ENCODE measurements at places on chromosomes 12 and 14.

DNA sequence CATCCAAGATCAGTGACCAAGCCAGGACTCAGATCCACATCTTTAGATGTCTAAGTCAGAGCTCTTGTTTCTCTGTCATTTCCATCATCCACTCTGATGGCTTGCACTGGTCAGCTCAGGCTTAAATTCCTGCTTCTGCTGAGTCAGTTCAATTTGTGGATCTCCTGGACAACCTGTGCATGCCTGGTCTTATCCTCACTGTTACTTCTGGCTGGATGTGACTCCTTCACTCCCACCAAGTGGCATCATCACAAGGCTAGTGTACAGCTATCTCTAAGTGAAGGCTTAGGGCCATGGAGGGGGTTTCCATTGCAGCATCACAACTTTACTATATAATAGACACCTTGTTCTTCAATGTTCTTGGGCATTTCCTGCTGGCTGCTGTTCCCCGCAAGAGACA lies 102.9 kb downstream of the EMP1 start:
- DNase-seq, result no peak

- no peak for DNase-seq
Measured at GRCh38 chr12:121038861-121039668, at the start of gene OASL. Gene OASL, minus strand, starts transcription at chr12:121039246. Its CDS starts 275 bp downstream, at chr12:121038971.

- no peak for DNase-seq
Measured at GRCh38 chr12:116820064-116820656, 61.1 kb downstream of the HRK start.

DNA sequence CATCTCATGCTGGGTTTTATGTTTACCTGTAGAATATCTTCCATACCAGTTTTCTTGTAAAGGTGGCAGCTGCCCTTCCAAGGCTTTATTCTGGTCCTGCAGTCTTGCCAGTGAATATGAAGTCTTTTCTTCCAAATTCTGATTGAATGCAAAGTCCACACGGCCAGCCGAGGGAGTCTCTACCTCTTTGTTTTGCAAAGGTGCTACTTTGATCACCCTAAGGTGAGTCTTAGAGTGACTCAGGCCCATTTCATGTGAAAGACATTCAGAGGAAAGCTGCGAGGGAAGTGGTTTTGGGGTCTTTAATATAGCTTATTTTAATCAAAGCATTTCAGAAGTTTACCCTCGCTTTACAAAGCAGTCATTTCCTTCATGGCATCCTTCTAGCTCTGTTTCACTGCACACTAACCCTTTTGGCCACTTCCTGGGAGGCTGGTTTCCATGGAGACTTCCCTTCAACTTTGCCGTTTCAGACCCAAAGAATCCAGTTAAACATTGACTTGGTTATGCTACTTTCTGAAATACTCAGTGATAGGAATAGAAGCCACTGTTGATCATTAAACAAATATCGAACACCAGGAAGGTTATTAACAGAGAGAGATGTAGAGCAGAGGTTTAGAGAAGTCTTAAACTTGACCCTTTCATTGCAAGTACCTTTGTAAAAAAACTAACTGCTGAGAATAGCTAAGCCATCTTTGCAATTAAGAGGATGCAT lies at the start of gene CCDC198:
Gene CCDC198, minus strand, starts transcription at position 391 of the 715 bp plus-strand sequence. Its CDS starts 142 bp downstream, at position 249.
- no peak for DNase-seq

DNA sequence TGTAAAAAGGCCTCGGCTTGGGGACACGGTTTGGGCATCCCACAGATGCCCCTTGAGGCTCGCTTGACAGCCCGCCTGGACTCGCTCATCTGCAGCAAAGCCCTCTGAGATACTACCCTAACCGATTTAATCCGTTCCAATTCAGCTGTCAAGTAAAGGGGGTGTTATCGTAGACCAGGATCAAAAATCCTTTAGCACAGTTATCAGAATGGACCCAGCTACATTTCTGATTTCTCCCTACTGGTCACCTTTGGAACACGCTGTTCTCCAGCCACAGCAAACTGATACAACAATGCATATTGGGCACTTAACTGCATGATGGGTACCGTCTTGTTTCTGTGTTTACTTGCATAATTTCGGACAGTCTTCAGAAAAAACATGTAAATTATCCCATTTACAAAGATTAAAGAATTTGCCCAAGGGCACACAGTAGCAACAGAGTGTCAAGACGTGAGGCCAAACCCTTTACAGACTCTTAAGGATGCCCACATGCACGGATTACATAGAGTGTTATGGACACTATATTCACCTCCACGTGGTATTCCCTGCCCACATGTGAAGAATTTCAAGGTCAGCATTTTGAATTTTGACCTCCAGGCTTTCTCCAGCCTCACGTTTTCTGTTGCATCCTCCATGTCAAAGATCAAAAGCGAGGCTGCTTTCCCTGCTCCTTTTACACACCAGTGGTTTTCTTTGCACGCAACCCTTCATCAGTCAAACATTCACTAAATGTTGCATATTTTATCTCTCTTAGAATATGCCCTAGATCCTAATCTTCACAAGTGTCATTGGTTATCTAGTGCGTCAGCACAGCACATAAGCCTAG lies 3.2 kb upstream of the DUSP6 start:
- no peak for DNase-seq

- no peak for DNase-seq
Measured at GRCh38 chr14:60188115-60188514, 22.9 kb upstream of the DHRS7 start.

GRCh38 chr14:105398726-105399465 lies 558 bp downstream of the TEX22 start:
- no peak for DNase-seq

- no peak for DNase-seq
Measured at GRCh38 chr12:5433845-5434646, 2.1 kb downstream of the NTF3 start.

DNA sequence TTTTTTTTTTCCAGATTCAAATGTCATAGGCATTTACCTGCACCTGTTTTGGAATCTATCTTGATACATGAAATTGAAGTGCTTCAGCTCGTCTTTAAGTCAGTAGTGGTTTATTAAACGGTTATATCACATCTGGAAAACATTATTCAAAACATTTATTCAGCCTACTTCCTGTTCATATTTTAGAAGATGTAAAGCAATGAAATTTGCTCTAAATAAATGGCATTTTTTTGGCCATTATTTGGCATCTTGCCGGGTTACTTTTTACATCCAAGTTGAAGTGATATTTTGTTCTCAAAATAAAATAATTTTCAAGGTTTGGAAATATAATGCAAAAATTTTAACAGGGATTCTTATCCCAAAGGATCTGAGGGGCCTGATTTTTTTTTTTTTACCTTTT lies 103.1 kb downstream of the EML1 start:
- no peak for DNase-seq

- no peak for DNase-seq
Measured at GRCh38 chr12:51924551-51925319, 17.4 kb downstream of the ACVRL1 start.

DNA sequence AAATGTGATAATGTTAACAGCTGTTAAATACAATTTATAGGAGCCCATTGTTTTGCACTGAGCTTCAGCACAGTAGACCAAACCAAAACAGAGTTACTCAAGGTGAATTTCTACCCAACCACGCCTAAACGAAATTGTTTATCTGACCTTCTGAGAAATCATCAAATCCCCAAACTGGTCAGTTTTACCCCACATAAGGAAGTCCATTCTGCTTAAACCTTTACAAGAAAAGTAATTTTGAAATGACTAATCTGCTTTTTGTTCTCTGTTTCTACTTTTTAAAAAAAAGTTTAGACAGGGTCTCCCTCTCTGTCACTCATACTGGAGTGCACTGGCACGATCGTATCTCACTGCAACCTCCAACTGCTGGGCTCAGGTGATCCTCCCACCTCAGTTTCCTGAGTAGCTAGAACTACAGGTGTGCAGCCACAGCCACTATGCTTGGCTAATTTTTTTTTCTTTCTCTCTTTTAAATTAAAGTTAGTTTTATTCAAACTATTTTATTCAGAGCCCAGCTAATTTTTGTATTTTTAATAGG lies 1.4 kb upstream of the RNF10 start:
- DNase-seq, result no peak

DNA sequence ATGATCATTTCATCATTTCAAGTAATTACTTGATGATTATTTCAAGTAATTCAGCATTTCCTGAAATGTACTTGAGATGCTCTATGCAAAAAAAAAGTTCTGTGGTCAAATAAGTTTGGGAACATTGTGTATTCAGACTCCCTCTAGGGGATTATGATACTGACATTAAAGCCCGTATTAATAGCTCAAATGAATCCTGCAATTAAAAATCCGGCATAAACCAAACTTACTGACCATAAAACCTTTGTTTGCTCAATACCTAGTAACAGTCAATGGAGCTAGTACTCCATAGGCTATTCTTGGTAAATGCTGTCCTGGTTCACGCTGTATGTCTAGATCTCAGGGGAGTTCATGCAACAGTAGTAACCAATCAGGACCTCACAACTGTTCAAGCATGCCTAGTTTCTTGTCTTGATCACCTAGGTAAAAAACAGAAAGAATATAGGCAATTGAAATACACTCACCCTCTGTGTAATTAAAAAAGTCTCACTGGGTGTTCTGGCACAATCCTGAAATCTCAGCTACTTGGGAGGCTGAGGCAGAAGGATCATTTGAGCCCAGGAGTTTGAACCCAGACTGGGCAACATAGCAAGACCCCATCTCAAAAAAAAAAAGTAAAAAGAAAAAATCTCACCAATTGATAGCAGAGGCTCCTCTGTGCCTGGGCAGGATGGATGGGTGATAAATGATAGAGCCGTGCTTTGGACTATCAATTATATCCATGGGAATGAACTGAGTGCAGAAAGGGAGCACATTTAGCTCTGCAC lies 14.1 kb downstream of the ALDH1L2 start:
- DNase-seq, result no peak

DNA sequence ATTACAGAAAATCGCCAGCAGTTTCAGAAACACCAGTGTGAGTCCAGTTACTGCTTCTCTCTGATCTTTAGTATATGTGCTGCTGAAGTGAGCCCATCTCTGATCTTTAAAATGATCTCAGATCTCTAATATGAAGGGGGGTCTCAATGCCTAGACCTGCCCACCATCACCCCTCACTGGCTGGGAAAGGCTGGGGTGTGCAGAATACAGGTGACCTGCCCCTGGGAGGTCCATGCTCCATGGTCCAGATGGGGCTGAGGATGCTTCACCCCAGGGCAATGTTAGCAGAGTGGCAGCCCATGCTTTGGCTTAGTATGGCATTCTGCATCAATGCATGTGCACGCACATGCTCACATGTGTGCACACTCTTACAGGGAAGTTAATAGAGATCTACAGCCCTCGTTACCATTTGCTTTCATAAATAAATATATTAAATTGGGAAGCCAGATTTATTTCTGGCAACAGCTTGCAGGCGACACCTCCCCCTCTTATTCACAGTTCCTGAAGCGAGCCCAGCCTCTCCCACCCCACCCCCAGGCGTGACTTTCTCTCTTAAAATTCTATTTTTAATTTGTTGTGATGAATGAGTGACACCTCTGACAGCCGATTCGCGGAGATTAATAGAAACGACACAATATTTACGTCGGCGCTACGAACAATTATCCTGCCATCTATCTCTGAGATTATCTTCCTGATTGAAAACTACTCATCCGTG lies 104.7 kb upstream of the ESRRB start:
- no peak for DNase-seq

DNA sequence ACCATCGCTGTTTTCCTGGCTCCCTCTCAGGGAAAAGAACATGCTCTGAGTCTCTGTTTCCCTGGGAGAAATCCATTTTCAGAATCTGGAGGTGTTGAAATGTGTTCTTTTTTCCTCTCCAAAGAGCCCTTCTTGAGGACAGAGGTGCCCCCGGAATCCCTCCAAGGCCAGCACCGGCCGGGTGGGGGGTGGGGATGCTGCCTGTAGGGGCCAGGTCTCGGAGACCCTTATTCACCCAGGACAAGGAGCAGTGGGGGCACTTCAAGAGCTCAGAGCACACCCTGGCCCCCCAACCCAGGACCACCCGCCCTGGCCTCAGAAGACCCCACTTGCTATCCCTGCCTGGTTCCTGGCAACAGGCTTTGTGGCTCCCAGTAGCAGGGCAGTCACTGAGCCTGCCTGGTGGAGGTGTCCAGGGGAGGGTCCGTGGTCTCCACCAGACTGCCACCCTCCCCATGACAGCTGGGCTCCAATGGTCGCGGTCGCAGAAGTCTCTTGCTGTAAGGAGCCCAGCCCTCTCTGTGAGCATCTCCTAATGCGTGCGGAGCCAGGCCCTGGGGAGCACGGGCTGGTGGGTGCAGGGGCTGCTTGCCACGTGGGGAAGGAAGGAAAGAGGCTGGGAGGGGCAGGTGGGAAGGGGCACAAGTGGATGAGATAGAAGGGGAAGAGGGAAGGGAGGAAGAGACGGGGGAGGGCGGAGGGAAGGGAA lies 13.2 kb upstream of the DIO3 start:
- no peak for DNase-seq

- DNase-seq, result no peak
Measured at GRCh38 chr12:14907953-14908352, 22.3 kb upstream of the MGP start.

- DNase-seq, result no peak
Measured at GRCh38 chr14:25750436-25750835, 700.5 kb upstream of the STXBP6 start.

- no peak for DNase-seq
Measured at GRCh38 chr14:68315081-68315480, 477.8 kb downstream of the ZFP36L1 start.

DNA sequence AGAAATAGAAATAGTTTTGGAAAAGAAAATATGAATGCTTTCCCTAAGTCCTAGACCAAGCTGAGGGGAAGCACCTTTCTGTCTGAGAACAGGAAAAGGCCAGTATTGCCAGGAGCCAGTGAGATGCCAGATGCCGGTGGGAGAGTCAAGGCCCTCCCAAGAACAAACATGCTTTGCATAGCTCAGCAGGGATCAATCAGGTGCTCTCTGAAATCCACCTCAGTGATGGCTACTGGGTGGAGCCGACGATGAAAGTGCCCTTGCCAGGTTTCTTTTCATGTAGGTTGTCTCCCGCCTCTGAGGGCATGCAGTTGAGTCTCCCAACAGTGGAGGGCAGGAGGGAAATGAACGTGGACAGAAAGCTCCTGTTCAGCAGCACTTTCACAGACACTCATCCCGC lies 28.3 kb downstream of the DEGS2 start:
- DNase-seq, result no peak

- DNase-seq, result peak; percentile 64
Measured at GRCh38 chr12:109589240-109589590, 15.6 kb downstream of the MVK start.

- DNase-seq, result no peak
Measured at GRCh38 chr12:111757361-111758119, 9.2 kb upstream of the ALDH2 start.

- no peak for DNase-seq
Measured at GRCh38 chr12:50862316-50862715, 19.6 kb downstream of the TMPRSS12 start.

- DNase-seq, result no peak
Measured at GRCh38 chr14:74567646-74568379, 44.2 kb downstream of the LTBP2 start.

DNA sequence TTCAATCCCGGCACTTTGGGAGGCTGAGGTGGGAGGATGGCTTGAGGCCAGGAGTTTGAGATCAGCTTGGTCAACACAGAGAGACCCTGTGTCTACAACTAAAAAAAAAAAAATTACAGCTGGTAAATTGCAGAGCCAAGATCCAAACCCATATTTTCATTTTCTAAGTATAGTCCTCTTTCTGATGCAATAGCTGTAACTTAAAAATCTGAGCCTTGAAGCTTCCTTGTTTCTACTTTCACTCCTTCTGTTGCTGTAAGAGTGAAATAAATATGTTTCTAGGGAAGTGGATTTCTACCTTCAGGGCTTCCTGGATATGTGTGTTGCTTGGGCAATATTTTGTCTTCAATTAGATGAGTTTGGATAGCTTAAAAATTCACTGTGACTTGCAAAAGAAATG lies 42.0 kb upstream of the PRICKLE1 start:
- no peak for DNase-seq

- no peak for DNase-seq
Measured at GRCh38 chr12:124233041-124233796, 61.7 kb upstream of the RFLNA start.
